ENCODE measurements at places on chromosomes 16 and 17.

DNA sequence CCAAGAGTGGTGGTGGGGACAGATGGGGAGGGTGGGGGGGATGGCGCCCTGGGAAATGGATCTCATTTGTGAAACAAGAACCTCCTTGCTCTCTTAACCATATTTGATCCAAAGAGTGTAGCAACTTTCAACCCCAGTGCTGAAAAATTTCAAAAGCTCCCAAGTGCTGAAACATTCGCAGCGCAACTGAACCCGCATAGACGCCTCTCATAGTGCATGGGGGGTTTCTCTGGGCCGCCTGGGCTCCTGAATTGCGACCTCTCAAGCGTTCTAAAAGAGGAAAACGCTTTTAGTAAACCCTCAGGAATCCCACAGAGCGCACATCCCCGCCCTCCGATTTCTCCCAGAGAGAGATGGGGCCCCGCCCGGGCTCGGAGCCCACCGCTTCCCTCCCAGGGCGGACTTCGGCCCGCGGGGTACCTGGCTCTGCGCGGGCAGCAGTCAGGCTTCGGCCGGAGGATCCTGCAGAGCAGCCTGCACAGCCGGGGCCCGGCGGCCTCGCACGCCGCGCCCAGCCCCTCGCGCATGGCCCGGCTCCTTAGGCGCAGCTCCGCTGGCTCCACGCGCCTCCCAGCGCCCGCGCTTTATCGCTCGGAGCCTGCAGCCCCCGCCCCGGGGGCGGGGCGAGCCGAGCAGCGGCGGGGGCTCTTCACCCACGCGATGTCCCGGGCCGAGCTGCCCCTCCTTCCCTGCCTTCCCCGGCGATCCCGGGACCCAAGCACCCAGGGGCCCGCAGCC lies 7.0 kb downstream of the NOS2 start:
- DNase-seq = peak; percentile 41

GRCh38 chr16:84700446-84701300 lies 873 bp downstream of the USP10 start:
- peak; percentile 42 for DNase-seq

DNA sequence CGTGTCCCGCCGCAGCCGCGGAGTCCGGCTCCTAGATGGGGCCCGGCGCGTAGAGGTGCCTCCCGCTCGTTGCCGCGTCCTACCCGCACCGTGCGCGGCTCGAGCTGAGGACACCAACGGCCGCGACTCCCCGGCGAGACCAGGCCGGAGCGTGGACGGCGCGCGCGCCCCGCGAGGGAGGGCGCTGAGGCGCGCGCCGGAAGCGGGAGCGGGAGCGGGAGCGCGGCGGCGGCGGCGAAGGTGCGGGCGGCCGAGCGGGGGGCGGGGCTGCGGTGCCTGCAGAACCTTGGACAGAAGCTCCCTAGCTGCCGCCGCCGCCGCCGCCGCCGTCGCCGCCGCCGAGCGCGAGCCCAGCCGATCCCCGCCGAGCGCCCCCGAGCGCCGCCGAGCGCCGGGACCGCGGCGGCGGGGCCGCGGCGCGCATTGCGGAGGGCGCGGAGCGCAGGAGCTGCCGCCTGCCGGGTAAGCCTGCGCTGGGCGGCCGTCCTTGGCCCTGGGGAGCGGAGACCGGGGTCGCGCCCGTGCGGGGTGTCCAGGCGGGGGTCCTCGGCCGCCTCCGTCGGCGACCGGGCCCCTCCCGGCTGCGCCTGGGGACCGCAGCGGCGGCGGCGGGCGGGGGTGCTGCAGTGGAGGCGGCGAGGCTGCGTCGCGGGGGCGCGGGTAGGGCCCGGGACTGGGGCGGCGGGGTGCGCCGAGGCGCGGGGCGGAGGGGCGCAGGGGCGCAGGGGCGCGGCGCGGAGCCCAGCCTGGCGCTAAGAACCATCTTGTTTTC lies at the start of gene CDK5R1:
CDK5R1 (plus strand) TSS at position 293 of the 772 bp plus-strand sequence. CDS start 628 bp downstream, outside the sequence.
- DNase-seq = peak; percentile 83

DNA sequence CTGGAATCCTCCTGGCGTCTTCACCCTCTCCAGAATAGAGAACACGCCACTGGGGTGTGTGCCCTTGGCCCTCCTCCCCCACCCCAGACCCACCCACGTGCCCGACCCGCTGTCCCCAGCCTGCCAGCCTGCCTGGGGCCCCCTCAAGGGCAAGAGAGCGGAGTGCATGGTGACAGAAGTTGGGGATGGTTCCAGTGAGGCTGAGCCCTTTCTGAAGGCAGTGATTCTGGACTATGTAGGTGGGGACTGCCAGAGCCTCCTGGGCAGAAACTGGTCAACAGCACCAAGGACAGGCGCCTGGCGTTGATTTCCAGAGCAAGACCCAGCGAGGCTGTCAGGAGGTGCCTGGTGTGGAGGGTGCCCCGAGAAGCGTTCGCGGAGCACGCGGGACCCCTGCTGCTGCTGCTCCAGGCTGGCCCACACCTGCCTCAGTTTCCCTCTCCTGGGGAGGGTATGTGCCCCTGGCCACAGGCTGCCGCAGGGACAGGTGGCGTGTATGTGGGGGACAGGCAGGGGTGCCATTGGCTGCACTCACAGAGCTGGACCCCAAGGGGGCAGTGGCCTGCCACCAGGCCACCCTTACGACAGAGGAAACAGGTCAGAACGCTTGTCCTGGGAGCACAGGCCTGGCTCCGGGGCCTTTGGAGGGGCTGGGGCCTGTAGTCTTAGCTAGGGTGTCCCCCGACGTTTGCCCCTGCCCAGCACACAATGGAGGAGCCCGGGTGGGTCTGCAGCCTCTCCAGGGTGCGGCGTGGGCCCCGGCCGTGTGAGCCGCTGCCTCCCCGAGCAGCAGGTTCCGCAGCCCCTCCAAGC lies 1.2 kb downstream of the SSTR5 start:
- DNase-seq = no peak

DNA sequence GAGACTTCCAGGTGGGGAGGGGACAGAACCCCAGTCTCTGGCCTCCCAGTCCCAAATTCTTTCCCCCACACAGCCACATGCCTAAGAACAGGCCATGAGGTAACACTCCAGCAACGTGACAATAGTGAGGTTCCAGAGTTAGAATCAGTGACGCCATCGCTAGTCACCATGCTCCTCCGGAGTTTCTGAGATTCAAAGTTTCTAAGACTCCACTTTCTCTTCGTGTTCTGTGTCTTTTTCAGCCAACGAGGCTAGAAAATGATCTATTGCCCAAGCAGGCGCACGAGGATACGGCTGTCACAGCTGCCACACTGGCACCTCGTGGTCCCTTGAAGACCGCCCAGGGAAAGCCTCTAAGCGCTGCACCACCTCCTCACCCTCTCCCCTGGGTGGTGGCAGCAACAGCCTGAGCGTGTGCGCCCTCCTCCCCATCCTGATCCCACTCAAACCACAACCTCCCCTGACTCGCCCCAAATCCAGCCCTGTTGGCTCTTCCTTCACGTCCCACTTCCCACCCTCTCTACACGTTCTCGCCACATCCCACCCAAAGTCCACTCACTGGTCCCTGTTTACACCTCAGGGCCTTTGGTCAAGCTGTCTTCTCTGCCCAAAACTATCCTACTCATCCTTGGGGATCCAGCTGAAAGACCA lies 1.0 kb downstream of the MCRIP1 start:
- peak; percentile 8 for DNase-seq

DNA sequence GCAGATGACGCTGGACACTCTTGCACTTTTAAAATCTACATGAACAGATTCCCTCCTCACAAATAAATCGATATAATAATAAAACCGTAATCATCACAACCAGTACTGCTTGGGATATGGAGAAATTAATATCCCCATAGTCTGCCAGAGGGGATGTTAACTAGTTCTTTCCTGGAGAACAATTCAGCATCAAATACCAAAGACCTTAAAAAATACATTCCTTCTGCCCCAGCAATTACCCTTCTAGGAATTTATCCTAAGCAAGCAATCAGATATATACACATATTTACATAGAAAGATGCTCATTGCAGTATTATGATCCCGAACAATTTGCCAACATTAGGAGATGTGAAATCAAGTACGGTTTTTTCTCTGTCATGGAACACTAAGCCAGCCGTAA lies 21.8 kb downstream of the SMYD4 start:
- no peak for DNase-seq

All from lung (tissue), 17 donors.